ENCODE measurements at places on chromosomes 2 and 18.
A peak's percentile ranks its signal among the peaks of the same experiment; 100 is the strongest.

- peak; percentile 86 for DNase-seq
These were observed 171.0 kb upstream of the HS6ST1 start for GRCh38 chr2:128489526-128490273.

- DNase-seq = no peak
These were observed 3.8 kb upstream of the EGR4 start for GRCh38 chr2:73297151-73297559.

- DNase-seq = peak; percentile 17
These were observed 10.3 kb upstream of the CYBRD1 start for GRCh38 chr2:171512014-171512413.

DNA sequence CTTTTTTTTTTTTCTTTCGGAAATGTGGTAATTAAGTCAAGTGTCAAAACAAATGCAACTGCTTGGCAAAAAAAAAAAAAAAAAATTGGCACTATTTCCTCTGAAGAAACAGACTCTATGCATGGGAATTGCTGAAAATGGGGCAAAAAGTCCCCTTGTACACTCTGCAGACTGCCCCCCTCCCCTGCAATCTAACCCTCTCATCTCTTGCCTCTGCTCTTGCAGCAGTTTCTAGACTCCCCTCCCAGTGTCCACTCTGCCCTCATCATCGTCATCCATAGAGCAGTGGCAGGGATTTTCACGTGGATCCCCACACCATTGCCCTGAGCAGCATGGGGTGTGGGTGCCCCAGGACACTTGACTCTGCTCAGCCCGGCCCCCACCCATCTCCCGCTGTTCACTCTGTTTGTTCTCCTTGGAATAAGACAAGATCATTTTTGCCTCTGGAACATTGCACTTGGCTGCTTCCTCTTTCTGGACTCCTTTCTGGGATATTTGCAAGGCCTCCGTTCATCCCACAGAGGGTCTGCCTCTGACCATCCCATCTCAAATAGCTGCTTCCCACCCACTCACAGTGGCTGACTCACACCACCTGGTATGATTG, 213.9 kb downstream of the ACKR3 start:
- no peak for DNase-seq

DNA sequence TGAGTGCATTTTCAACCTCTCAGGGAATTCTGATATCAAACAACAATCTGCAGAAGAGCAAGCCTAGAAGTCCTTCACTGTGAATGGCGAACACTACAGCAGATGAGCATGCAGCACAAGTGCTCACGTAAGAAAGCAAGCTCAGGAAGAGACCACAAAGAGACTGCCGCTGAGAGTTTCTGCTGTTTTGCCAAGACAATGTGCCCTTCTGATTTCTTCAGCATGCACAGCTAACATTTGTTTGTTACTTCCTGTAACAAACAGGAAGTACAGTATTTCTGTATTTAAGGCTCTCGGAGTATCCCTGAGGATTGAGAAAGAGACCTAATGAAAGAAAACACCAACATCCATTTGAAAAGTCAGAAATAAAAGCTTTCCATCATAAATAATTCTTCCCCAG, 45.9 kb downstream of the MBOAT2 start:
- DNase-seq = no peak

- DNase-seq = peak; percentile 45
These were observed 4.3 kb downstream of the REL start for GRCh38 chr2:60885683-60886082.

DNA sequence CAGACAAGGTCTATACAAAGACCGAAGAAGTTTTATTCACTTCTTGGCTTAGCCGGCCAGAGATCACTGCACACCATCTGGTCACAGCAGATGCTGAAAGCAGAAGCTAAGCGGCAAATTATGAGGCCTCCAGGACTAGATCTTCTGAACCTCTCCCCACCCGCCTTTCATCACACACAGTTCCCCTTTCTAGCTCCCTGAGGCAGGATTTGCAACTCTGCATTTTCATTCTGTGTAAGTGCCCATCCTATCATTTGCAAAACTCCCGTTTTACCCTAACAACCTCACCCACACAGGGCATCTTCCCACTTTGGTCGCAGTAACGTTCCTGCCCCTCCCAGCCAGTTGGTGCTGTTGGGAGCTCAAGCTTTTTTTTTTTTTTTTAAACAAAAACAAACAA, 3.1 kb upstream of the MOB1A start:
- peak; percentile 99 for DNase-seq

GRCh38 chr2:146806364-146807005, 1038.3 kb upstream of the ACVR2A start:
- DNase-seq = no peak

- DNase-seq = peak; percentile 11
These were observed at the start of gene XDH for GRCh38 chr2:31414601-31415241. Gene XDH (minus strand): TSS chr2:31414742. CDS start chr2:31414666, 76 bp downstream.

DNA sequence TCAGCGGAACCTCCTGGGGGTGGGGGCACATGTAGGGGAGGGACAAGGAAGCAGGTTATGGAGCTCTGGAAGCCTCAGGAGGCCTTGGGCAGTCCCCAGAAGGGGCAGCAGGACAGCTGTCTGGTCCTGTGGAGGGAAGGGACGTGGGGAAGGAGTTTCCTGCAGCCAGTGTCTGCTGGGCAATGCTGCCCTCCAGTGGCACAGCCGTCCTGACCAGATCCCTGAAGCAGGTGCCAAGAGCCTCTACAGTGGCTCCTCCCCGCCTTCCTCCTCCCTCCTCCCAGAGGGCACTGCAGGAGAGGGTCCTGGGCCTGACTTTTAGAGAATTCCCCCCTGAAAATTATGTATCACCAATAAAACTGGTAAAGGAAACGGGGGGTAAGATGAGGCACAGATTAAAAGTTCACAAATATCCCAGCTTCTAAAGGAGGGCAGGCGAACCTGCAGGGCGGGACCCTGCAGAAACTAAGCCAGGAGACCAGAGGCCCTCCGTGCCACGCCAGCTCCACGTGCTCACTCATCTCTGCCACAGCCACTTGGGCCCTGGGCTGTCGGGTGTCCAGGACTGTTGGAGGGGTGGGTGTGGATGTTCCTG, 258.5 kb downstream of the TWIST2 start:
- DNase-seq = peak; percentile 55

GRCh38 chr2:33246432-33246831, 230.0 kb upstream of the RASGRP3 start:
- no peak for DNase-seq

- peak; percentile 86 for DNase-seq
These were observed 1.5 kb upstream of the UGP2 start for GRCh38 chr2:63840081-63840784.

DNA sequence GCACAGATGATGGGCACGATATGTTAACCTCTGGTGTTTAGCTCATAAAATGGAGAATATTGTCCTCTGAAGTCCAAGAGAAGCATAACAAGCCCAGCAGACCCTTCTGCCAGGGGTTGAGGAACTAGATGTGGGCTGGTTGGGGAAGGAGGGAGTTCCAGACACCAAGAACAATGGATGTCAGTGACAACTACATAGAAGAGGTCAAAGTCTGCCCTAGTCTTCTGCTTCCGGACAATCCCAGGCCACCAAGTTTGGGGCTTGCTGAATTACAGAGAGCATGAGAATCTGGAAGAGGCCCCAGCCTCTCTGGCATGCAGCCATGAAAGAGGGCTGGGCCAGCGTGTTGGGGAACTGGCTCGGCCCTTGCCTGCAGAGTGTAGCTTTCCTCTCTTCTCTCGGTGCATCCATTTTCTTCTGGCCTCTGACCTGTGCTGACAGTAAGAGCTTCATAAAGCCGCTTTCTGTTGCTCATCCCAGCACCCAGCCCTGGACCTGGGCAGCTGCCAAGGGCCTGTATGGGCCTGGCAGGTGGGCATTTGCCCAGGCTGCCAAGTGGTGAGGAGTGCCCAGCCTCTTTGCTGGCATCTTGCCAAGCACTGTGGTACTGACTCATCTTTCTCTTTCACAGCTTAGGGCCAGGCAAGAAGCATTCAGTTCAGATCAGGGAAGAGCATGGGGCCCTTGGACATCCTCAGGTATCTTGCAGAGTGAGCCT, 14.6 kb upstream of the LAPTM4A start:
- DNase-seq = peak; percentile 27

GRCh38 chr2:227608561-227609338, 5.9 kb downstream of the SCYGR3 start:
- peak; percentile 77 for DNase-seq

DNA sequence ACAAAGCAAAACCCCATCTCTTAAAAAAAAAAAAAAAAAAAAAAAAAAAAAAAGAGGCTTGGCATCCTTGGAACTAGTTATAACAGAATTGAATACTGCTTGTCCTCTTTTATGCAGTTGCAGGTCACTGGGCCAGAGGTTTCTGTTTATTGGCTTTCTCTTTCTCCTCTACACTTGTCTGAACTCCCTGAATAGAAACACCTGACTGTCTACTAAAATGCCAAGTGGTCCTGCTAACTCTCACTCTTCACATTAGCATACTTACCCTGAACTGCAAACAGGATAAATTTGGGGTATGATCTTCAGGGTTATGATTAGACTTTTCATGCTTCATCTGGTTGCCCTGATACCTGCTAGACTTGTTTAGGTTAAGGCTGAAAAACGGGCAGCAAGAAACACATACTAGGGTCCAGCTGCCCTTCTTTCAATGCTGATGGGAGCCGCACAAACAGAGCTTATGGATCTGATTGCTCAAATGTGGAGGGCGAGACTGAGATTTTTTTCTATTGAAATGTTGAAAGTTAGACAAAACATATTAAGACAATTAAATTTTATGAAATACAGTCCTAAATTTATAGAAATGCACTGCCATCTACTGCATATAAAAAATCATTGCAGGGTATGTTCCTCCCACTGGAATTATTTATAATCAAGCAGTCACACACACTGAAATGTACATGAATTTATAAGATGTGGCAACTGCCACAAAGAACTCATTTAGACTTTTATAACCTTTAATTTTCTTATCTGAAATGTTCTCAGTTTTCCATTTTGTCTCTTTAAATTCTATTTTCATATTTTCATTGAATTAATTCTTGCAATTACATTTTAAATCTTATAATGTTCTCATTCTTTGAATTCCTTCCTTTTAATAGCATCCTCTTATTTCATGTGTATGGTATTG, 40.8 kb downstream of the GTF3C3 start:
- no peak for DNase-seq

GRCh38 chr18:79199691-79200374, 130.6 kb downstream of the ATP9B start:
- no peak for DNase-seq

- DNase-seq = no peak
These were observed 8.8 kb downstream of the EVX2 start for GRCh38 chr2:176074919-176075425.

DNA sequence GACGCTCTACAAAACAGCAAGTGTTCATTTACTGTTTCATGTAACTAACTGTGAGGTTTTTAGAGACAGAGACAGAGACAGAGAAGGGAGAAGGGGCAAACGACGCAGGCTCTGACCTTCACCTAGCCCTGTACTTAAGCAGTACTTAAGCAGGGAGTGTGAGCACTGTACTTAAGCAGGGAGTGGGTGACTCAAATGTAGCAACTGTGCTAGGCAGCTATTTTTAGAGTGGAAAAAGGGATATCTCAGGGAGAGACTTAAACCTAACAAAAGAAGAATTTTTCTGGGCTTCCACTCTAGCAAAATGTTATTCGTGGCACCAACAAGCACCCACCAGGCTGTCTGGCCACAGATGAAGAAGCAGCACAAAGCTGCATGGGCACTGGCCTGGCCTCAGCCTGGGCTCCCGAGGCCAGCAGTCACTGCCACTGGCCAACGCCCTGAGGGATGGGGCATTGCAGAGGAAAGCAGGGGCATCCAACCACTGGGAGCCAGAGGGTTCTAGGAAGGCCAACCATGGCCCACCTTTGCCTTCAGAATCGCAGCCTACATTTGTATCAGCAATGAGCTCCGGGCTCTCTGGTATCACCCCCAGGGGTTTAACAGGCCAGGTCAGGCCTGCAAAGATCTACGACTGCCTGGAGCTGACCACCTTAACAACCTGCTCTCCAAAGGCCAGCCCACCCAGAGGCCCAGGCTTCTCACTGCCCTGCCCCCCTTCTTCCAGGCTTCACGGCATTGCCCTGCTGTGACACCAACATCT, 154.3 kb downstream of the TTC32 start:
- DNase-seq = no peak

- no peak for DNase-seq
These were observed 10.0 kb downstream of the IL1R2 start for GRCh38 chr2:102001767-102002142.

GRCh38 chr2:55154525-55155030, 77.5 kb downstream of the CLHC1 start:
- no peak for DNase-seq

DNA sequence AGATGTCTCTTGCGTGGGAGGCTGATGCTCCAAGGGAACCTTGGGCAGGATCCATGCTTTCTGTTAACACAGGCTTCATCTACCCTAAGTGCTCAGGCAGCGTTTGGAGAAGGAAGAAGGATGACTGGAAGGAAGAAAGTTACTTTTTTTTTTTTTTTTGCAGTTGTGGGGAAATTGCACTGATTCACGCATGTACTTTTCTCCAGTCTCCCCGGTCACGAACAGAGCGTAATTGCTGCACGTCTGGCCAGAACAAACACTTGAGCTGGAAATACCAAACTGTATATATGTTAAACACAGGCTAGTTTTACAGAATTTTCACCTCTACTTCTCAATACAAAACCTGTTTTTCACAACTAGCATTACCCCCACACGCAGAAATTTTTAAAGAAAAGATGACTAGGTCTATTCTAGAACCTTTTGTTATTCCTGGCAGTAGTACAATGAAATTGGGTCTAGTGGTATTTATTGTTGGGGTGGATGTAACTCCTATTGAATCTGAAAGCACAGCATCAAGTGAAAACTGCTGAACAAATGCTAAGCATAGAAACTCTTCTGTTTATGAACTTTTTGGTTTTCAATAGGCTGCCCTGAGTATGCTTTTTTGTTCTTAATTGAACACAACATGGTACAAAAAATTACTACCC, 9.3 kb upstream of the SCYGR5 start:
- no peak for DNase-seq

DNA sequence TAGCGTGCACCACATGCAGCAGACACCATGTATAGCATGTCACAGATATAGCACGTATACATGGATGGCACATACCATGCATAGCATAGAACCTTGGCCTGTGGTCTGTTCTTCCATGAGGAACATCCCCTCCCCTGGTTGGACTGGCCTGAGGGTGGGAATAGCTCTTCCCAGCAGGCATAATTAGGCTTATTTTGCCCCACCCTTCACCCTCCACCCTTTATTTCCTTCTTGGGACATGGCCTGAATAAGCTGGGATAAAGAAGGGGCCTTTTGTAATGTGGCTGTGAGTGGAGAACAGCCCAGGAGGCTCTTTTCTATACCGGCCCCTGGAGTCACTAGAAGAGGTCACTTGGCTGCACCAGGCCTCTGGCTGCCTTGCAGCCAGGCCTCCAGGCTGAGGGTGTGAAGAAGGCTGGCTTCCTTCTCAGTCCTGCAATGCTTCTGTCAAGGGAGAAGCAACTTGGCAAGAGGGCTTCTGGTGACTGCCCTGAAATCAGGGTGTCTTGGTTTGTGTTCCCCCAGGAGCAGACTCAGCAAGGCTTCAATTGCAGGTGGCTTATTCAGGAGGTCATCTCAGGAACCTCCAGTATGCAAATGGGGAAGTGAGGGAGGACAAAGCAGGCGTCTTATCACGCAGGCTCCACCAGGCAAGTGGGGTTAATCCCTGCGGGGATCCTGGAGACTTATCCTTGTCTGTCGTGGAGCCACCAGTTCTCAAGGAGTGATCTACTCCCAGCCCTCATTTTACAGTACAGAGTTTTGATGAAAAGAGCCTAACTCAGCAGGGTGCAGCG, 68.2 kb downstream of the HS6ST1 start:
- DNase-seq = no peak

GRCh38 chr2:44916291-44916690, 25.2 kb upstream of the SIX3 start:
- no peak for DNase-seq

Measured in NB4 (cell line).